ENCODE measurements at places on chromosomes 5 and 9. TPM values are rescaled to one million over a fixed set of nuclear protein-coding genes. Genes with fewer than 3 reads are reported as not detected.

ST8SIA4 gene
- 9.6 TPM for total RNA-seq

CATSPER3 gene
- 1.1 TPM for total RNA-seq

- H3K27ac ChIP-seq, result no peak overlapping the region
- H3K4me1 ChIP-seq, result peaks cover 18% of the 10 kb centered on the region
- H3K27me3 ChIP-seq, result no peaks in the 10 kb centered on the region
- no peak overlapping the region for H3K4me3 ChIP-seq
- no peaks in the 10 kb centered on the region for H3K36me3 ChIP-seq
These were observed 122.2 kb downstream of the CEMIP2 start for GRCh38 chr9:71646131-71646530.

DNA sequence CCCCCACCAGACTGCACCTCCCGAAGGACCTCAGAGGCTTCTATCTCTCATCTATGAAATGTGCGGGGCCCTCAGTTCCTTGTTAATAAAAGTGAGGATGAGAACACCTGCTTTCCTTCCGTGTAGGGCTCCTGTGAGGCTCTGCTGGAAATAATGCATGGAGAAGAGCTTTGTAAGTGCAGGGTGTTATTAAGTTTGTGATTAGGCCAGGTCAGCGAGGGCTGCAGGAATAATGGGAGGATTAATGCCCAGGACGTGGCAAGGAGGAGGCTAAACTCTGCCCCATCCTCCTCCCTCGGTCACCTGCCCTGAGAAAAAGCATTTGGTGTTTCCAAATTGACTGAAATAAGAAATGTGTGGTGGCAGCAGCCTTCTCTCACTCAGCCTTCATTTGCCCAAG, 83.5 kb upstream of the HSPA9 start:
- H3K4me3 ChIP-seq, result no peak overlapping the region
- no peak overlapping the region for H3K27ac ChIP-seq
- H3K27me3 ChIP-seq, result no peaks in the 10 kb centered on the region
- peaks cover 34% of the 10 kb centered on the region for H3K4me1 ChIP-seq

- no peak for DNase-seq
- peaks cover 32% of the 10 kb centered on the region for H3K4me1 ChIP-seq
- H3K27ac ChIP-seq, result no peak overlapping the region
These were observed 4.5 kb downstream of the ZNF608 start for GRCh38 chr5:124741711-124742496.

DNA sequence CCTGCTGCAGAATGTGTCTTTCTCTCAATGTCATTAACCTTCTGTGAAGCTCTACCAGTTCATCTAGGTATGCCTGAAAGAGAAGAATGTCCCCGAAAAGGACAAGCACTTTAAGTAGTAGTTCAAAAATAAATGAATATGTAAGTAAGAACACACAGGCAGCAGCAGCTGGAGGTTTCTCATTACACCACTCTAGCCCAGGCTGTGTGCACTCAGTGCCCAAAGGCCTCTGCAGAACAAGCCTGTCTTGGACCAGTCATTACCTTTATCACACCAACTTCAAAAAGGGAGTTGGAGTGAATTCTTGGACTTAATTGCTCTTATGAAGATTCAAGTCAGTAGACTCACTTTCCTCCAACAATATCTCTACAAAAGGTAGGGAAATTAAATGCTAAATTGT, 268.8 kb downstream of the MLLT3 start:
- H3K27ac ChIP-seq, result no peak overlapping the region
- DNase-seq, result no peak
- H3K4me1 ChIP-seq, result peaks cover 66% of the 10 kb centered on the region
- H3K27me3 ChIP-seq, result no peaks in the 10 kb centered on the region
- no peak overlapping the region for H3K4me3 ChIP-seq

GRCh38 chr5:2023196-2023595, 140.5 kb upstream of the IRX4 start:
- DNase-seq, result no peak
- H3K4me3 ChIP-seq, result no peak overlapping the region
- peaks cover 53% of the 10 kb centered on the region for H3K27me3 ChIP-seq
- no peaks in the 10 kb centered on the region for H3K4me1 ChIP-seq
- no peaks in the 10 kb centered on the region for H3K36me3 ChIP-seq
- no peak overlapping the region for H3K27ac ChIP-seq
